ENCODE measurements at places on chromosomes 13 and 19.

DNA sequence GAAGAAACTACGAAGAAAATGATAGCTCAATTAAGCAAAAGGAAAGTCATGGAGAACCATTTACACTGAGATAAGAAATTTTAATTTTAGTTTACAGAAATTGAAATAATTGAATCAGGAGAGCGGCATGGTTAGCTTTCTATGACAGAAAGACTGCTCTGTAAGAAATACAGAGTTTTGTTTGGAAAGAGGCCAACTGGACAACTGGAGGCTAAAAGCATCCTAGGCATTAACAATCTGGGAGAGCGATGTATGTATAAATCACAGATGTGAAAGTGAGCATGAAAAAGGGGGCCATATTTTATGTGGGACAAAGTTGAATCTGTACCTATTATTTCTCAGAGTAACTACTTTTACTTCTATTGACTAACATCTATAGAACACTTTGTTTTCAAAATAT is 1608.8 kb upstream of the PCDH20 start:
- no peak for DNase-seq

GRCh38 chr13:98098516-98098915 is 44.4 kb upstream of the FARP1 start:
- no peak for DNase-seq

DNA sequence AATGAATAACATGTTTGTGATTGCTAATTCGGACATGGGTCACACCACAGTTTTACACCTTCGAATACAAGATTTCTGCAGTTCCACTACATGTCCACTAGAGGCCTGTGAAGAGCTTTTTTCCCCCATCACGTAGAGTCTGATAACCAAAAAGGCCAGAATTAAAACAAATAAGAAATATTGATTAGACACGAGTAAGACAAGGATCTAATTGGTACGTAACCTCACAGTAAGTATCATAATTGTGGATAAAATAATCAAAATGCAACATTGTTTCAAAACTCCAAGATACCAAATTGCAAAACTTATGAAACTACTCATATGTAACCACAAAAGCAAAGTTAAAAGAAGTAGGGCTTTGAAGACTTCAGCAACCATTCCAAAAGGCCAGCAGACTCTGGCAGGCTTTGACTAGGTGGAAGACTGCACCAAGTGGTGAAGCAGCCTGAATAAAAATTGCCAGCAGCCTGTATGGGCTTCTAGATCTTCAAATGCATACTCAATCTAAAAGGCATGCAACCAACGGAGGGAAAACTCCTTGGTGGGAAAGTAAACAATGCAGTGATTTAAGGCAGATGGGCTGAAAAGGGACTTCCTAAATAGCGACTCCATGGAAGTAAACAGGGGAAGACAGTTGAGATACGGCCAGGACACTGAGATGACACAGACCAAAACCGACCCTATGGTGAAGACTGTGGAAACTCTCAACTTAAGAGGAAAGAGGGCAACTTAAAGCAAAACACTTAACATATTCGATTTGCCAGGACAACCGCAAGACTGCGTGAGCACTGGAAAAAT is 56.7 kb downstream of the STARD13 start:
- no peak for DNase-seq

- DNase-seq: no peak
These were observed 5.3 kb downstream of the ABCA7 start for GRCh38 chr19:1045247-1045603.

DNA sequence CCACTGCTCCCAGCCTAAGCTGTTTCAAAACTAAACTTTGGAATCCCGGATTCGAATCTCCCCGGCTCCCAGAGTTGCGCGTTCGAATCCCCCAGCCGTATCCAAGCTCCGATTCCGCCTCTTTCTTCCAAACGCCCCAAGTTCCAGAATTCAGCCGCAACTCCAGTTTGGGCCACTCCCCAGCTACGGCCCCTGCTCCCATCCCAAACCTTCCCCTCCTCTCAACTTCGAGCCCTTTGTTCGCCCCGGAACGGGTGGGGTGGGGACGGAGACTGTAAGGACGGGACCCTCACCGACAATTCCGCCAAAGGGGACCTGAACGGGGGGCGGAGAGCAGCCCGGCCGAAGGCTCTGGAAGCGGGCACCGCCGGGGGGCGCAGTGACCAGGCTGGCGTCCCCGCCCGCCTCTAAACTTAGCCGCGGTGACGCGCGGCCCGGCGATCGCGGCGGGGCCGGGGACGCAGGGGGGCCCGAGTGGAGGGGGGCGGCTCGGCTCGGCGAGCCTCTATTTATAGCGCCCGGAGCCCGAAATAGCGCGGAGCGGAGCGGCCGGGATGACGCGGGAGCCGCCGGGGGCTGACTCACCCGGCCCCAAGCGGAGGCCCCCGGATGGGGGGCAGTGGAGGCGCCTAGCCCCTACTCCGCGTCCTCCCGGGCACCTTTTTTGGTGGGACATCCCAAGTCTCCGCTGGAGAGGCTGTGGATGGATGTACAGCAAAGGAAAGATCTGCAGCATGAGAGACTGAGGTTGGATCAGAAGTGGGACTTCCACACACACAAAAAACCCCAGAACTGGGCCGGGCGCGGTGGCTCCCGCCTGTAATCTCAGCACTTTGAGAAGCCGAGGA is 4.9 kb upstream of the ERCC1 start:
- DNase-seq: no peak

DNA sequence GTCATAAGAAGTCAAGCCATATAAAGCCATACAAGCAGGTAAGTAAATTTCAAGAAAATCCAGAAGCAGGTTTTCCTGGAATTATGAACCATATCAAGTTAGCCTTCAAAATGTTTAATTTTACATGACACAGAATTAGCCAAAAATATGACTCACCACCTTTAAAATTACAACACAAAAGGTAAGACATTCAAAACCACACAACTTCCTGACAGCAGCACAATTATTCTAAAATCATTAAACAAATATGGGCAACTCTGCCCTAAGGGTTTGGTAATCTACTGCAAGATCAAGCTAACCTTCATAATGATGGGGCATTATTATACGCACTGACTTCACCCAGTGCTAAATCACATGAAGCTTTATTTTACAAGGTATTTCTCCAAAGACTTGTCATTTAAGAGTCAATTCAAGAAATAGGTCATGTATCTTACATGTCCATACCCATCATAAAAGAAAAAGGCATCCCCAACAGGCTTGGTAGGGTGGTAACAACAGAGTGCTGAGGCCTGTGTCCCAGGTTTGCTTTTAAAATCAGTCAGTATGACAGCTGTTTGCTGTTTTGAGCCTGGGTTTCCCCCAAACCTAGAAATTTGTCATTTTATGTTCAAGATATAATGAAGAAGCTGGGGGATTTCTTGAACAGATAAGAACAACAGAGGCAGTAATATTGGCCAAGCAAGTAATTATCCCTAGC is 15.2 kb downstream of the RCBTB1 start:
- DNase-seq: no peak

DNA sequence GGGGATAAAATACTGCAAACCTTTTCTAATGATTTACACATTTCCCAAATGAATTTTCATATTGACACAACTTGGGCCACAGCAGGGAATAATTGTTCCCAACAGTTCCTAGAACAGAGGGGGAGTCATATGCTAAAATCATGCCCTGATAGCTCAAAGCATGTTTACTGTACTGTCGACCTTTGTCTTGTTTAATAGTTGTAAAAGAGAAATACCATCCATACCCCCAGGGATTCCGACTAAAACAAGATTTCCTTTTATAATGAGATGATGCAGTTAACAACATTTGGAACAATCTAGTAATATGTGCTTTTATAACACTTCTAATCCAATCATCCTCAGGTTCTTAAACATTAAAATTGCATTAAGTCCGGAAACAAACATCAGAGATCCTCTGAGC is 759.7 kb downstream of the OLFM4 start:
- DNase-seq: no peak

GRCh38 chr19:29671393-29672160 is 6.3 kb downstream of the PLEKHF1 start:
- DNase-seq: peak; percentile 69

DNA sequence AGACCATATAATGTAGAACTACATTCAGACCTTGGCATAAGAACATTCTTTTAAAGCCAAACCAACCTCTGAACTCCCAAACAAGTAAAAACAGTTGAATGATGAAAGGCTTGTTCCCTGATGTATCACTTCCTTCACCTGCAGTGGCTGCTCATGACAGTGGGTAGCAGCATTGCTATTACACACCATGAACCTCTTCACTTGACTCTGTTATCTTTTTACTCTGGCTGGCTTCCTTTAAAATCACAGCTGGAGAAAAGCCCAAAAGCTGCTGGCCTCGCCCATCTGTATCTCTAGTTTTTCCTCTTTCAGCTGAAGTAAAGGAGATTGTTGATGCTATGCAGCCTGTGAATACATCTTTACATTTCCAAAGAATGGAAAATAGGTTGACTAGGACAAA is 22.6 kb downstream of the THSD1 start:
- no peak for DNase-seq

DNA sequence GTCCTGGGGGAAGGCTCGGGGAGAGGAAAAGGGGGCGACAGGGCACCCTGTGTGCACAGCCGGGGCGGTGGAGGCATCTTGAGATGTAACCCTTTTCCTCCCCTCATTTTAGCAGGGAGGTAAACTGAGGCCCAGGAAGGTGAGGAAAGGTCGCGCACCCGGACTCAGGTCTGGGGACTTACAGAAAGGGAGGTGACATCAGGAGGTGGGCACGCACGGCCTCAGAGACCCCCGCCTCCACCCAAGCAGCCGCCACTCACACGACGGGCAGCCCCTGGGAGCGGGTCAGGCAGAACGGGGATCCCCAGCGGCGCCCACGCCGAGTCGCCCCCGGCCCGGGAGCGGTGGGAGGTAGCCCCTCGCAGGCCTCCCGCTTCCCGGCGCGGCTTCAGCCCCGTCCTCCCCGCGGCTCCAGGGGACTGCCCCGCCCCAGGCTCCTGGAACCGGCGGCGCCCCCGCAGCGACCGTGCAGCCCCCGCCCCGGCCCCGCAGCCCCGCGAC is 477 bp downstream of the PIP5K1C start:
- DNase-seq: no peak

- DNase-seq: no peak
These were observed 695.3 kb downstream of the DIAPH3 start for GRCh38 chr13:59468396-59468795.

- no peak for DNase-seq
These were observed 480 bp downstream of the GPR108 start for GRCh38 chr19:6736917-6737283.

DNA sequence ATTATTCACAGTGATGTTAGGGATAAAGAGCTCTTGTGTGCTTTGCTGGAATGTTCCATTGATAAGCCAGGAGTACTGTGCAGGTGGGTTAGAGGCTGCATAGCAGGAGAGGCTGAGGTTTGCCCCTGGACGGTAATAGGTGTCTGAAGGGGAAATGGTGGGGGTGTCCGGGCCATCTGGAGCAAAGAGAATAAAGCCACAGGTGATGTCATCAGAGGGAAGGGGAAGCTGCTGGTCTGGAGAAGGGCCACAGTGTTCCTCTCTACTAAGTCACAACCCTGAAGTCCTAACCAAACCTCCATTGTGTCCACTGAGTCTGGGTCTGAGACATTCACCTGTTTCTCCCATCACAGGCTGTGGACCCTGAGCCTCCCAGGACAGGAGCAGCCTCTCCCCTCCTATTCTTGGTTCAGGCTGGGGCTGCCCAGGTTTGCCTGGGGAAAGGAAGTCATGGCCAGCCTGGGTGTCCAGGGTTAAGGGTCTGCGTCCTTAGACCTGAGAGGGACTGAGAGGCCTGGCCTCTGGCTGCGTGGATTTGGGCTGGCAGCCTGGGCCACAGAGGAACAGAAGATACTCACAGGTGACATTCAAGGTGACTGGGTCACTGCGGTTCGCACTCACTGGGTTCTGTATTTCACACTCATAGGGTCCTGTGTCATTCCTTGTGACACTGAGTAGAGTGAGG is 6.8 kb downstream of the CEACAM1 start:
- DNase-seq: no peak

DNA sequence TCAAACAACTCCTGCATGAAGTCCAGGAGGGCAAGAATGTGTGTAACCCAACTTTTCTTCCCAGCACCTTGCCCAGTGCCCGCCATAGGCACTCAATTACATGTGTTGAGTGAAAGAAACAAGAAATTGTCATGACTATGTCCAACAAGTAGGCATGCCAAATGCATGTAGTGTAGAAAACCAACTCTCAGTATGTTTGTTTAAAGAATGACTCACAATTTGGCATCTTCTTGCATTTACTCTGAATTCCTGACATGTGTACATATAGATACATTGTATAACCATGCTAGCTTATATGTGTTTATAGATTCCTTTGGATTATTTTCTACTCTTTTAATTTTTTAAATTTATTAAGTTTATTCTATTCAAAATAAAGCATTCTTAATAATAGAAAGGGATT is 305.0 kb downstream of the EFNB2 start:
- no peak for DNase-seq

DNA sequence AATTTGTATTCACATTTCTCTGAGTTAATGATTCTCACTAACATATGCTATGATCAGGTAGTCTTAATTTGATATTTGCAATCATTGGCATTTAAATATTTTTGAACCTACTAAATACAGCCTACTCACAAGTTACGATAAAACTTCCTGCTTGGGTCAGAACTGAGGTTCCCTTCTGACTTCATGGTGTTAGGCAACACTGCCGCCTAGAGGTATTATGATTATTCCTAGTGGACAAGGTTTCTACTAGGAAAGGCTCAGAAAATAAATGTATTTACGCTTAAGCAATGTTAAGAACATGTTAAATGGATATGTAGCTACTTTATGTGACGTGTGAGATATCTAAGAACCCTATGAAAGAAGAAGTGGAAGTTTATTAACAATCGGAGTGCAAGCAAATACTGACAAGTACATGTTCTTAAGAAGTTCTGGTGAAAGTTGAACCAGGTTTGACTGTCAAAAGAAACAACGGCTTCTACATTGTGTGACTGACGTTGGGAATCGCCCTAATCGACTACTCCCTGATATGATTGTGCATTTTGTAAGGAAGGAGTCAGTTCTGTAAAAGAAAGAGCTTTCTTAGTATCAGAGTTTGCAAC is 1395.8 kb downstream of the SLITRK5 start:
- DNase-seq: no peak

DNA sequence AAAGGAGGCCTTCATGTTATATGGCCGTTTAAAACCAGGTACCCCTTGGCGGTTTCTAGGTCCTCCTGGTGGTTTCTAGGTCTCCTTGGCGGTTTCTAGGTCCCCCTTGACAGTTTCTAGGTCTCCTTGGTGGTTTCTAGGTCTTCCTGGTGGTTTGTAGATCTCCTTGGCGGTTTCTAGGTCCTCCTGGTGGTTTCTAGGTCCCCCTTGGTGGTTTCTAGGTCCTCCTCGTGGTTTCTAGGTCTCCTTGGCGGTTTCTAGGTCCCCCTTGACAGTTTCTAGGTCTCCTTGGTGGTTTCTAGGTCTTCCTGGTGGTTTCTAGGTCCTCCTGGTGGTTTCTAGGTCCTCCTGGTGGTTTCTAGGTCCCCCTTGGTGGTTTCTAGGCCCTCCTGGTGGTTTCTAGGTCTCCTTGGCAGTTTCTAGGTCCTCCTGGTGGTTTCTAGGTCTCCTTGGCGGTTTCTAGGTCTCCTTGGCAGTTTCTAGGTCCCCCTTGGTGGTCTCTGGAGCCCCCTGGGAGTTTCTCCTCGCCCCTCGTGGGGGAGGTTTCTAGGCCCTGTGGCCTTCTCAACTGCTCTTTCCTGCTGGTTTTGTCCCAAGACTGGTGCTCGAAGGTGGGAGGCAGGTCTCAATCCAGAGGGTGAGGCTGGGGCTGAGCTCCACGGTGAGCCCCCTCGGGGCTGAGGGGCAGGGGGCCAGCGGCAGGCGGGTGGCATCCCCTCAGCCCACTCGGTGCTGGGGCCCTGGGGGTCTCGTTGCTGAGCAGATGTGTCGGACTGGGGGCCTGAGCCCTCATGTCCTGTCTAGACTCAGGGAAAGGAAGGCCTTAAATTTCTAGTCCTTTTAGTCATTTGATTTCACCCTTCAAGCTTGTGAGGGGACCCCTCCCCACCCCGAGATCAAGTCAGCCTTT is 8.0 kb downstream of the HCN2 start:
- no peak for DNase-seq
